Common myeloid progenitor, CD34-positive (primary cell): ENCODE measurements at places on chromosomes 3 and 15.

DNA sequence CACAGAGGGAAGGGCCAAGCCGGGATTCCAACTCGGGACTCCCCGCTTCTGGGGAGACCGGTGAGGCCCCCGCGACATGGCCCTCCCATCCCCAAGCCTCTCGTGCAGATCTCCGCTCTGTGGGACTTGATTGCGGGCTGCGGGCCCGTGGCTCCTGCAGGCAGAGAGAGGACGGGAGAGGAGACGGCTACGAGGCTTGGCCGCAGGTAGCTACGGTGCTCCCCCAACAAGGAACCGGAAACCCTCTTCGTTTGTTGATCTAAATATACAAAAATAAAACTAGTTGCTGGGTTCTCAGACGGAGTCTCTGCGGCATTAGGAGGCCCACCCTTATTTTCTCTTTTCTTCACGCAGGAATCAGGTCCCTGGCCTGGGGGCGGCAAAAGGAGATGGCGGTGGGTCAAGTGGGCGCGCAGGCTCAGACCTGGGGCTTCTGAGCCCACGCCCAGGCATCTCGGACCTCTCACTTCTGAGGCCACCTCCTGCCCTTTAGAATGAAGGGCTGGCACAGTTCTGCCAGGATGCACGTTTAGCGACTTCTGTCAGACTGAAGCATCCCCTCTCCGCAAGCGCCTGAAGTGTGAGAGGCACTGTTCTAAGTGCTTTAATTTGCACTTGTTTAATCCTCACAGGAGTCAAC lies 10.9 kb downstream of the GNB5 start:
- DNase-seq, result peak; percentile 74

GRCh38 chr15:57122080-57122840 lies 203.8 kb downstream of the TCF12 start:
- DNase-seq, result peak; percentile 33

DNA sequence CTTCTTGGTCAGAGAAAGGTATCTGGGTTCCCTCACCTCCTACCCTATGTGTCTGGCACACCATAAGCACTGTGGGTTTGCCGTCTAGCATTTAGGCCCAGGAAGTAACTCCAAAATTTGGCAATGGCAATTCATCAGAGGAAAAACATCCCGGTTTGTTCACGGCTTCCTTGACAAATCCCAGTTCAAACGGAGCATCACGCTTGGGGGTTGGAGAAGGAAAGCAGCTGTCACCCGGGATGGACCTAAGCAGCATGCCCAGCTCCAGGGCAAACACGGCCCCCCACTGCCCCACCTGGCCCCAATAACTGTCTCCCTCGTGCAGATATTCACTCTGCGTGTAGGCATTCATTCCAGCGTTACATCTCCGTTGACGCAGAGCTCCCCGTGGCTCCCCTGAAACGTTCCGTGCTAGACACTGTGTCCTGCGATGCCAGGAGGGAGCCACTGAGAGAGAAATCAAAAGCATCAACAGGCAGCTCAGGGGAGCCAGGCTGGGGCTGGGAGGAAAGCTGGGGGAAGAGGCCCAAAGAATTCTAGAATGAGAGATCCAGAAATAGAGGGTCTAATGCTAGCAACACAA lies 41.4 kb downstream of the NTRK3 start:
- DNase-seq, result no peak

- DNase-seq, result peak; percentile 42
Measured at GRCh38 chr3:185332026-185332735, 30.8 kb upstream of the MAP3K13 start.

DNA sequence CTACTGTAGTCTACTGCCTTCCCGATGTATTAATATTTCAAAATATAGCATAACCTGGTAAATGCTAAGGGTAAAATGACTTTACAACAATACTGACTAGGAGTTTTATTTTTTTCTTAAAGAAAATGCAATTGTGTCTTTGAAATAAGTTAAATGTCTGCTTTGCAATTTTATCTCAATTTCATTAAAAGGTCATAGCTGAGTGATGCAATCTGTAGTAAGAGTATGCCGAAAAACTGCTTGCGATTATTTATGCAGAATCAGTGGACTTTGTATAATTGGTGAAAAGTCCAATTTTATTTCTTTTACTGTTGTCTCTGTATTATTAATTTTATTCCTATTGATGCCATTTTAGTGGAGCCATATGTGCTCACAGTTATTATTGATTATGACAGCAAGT lies 1143.6 kb upstream of the EPHA6 start:
- no peak for DNase-seq

GRCh38 chr15:67184208-67184925 lies 70.1 kb downstream of the AAGAB start:
- DNase-seq, result no peak

DNA sequence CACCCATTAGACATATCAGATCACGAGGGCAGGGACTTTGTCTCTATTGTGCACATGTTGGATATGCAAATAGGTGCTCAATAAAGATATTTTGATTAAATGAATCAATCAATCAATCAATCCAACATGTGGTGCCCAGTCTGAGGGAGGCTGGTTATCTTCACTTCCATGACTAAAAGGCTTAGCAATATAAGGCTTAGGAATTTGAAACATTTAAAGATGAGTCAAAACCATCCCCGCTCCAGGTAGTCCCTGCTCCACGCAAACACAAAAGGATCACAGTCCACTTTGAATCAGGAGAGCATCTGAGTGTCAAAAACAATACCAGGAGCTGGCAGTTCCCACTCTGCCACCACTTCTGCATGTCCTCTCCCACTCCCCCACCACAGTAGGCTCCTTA lies 25.8 kb upstream of the PRICKLE2 start:
- no peak for DNase-seq

DNA sequence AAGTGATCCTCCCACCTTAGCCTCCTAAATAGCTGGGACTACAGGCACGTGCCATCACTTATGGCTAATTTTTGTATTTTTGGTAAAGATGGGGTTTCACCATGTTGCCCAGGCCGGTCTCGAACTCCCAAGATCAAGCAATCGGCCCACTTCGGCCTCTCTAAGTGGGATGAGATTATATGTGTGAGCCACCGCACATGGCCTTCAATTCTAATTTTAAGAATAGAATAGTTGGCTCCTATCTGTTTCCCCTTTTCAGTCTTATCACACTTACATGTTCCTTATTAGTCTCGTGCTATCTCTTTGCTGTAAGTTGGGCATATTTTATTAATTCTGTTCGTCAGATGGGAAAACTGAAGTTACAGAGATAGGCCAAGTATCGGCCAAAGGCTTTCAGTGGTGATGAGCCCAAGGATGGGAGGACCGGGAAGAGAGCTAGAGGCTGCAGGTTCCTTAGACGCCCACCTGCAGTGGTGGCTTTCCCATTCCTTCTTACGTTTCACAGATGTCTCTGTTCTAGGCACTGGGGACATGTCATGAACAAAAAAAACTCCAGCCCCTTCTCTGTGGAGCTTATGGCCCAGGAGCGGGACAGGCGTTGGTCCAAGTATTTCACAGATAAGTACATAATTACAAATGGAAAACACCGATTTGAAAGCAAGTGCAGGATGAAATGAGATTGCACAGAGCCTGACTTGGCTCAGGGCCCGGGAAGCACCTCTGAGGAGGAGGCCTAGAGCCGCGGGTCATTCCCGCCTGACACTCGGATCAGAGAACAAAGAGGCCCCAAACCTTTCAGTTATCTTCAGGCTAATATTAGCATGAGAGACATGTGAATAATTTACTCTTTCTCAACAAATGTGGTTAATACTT lies 91.1 kb upstream of the KLF13 start:
- DNase-seq, result no peak

- no peak for DNase-seq
Measured at GRCh38 chr3:156492801-156493261, 62.1 kb downstream of the SSR3 start.

- no peak for DNase-seq
Measured at GRCh38 chr15:72801590-72802325, 18.2 kb upstream of the ADPGK start.
